ENCODE measurements at places on chromosomes 11 and 22. TPM values are rescaled to one million over a fixed set of nuclear protein-coding genes. Genes with fewer than 3 reads are reported as not detected.

Gene CD6
- not detected for total RNA-seq

Gene GAB4
- total RNA-seq: not detected

Gene ANGPTL5
- 0.19 TPM for total RNA-seq

Gene GPR152
- total RNA-seq: not detected

Gene SDF2L1
- 29.7 TPM for total RNA-seq

Gene DAGLA
- 5.0 TPM for total RNA-seq

Gene SLC43A1
- 13.1 TPM for total RNA-seq

All from vein endothelial cell (primary cell).